ENCODE measurements at places on chromosomes 7 and 10.

DNA sequence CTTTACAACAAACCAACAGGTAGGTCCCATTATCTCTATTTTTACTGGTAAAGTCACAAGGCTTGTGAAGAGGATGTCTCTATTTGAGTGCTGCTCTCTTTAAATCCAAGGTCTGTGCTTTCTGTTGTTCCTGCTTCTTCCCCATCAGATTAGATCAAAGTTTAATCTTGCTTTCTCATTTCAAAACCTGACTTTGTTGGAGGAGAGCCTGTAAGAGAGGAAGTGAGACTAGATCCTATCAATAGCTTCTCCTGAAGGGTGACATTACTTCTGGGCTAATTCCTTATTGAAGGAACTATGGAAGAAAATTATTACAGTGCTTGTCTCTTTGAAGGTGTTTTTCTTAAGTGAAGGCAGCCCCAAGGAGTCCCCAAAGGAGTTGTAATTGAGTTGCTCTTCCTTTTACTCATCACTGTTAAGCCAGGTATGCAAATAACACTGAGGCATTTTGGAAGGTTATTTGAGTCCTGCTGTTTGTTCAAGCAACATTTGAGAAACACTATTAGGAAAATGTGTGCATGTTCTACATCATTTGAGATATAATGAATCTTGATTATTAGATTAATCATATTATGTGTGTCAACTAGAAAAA, 146.2 kb upstream of the MBL2 start:
- DNase-seq, result no peak

- DNase-seq, result no peak
Observed at GRCh38 chr7:151508991-151509390, 10.7 kb downstream of the RHEB start.

DNA sequence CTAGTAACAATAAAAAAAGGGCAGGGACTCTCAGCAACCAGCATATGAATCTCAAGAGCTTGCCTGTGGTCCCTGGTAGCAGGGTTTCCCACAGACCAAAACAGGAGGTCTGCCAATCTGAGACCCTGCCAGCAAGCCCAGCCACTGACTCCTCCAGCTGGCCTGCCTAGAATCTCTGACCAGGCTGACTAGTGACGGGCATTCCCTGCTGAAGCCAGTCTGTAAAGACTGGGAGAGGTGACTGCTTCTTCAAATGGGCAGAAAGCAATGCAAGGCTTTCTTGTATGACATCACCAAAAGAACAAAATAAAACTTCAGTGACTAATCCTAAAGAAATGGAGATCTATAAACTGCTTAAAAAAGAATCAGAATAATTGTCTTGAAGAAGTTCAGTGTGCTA, 249.4 kb downstream of the TCF7L2 start:
- DNase-seq, result no peak

DNA sequence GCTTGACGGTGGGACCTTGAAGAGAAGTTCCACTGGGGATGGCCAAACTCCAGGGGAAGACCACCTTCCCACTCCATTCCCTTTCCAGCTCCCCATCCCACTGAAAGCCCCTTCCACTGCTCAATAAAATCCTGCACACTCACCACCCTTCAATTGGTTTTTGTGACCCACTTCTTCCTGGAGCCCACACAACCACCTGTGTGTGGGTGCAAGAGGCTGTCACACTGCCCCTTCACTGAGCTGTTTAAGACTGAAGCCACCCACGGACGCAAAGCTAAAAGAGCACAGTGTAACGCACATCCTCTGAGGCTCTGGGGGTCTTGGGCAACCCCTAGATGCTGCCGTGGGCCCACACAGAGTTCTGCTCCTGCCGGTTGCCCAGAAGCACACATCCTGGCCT, 12.8 kb upstream of the PITRM1 start:
- DNase-seq, result no peak

DNA sequence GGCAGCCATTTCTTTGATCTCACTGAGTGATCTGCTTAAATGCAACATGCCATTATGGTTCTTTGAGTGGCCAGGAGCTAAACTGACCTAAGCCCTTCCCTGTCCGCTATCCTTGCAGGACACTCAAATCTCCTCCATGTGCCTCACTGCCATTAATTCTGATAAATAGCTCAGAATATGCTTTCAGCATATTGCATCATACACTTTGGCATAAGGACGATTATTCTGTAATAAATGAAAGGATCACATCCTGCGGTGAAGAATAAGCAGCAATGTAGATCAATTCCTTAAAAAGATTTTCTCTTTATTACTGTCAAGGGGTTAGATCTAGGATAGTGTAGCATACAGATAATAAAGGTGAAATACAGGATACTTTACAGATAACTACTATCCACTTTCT, 231.8 kb upstream of the CTBP2 start:
- no peak for DNase-seq

DNA sequence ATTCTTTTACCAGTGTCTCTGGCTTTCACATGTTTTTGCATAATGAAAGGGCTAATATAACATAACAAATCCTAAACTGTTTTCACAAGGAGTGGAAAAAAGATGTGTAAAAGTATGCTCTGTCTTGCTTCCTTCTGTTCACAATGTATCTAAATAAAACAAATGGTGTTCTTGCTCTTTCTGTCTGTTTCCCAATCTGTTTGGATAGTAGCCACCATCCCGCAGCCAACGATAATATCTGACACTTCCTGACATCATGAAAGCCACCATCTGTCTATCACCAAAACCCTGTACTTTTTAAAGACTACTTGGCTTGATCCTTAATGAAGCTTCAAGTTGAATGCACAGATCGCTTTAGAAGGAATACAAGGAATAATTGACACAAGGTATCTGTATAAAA, 246.2 kb downstream of the ETV1 start:
- DNase-seq, result no peak

DNA sequence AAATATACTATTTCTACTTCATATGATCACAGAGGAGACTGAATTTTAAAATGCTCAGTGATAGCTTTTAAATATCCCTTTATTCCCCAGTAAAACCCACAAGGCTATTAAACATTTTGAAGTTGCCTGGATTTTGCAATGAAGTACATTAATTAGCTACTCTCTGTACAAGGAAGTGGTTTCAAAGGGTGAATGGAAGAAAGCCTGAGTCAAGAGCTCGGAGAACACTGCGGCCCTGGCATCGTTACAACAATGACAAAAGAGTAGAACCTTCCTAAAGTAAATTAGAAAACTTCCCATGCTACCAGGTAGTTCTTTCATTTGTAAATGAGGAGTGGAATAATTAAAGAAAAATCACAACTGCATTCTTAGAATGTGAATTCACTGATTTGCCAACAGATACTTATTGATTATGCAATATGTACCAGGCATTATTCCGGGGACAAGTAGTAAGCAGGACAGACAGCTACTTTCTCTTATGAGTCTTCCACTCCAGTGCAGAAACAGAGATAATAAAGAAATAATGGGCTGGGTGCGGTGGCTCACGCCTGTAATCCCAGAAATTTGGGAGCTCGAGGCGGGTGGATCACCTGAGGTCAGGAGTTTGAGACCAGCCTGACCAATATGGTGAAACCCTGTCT, 63.0 kb downstream of the ZNF22 start:
- DNase-seq, result no peak

DNA sequence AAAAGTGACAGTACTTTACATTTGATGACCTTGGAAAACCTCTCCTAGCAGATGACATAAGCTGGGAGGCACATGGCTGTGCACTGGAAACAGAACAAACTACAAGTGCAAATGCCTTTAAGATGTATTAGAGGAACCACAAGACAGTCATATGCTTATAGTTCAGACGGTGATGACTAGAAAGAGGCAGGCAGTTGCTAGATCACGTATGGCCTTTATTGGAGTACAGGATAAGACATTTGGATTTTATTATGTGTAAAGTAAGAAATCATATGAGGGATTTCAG, 290.0 kb downstream of the SORCS1 start:
- no peak for DNase-seq

- no peak for DNase-seq
Observed at GRCh38 chr7:1059200-1060091, 15.1 kb downstream of the GPR146 start.

GRCh38 chr7:19413443-19413965, 268.3 kb upstream of the FERD3L start:
- no peak for DNase-seq

GRCh38 chr7:134690016-134690415, 43.4 kb downstream of the BPGM start:
- DNase-seq, result no peak

DNA sequence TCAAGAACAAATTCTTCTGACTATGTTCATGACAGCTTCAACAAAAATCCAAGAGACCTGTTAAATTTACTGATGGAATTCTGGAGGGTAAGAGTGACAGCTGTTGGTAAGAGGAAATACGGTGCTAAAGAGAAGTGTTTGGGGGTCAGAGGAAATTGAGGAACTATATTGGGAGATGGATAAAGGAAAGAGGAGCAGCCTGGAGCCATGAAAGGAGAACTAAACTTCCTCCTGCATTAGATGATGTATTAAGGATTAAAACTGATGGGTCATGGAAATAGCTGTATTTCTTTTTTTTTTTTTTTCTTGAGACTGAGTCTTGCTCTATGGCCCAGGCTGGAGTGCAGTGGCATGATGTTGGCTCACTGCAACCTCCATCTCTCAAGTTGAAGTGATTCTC, 95.3 kb downstream of the HERPUD2 start:
- no peak for DNase-seq

GRCh38 chr10:53127686-53128085, 355.1 kb upstream of the MBL2 start:
- no peak for DNase-seq

DNA sequence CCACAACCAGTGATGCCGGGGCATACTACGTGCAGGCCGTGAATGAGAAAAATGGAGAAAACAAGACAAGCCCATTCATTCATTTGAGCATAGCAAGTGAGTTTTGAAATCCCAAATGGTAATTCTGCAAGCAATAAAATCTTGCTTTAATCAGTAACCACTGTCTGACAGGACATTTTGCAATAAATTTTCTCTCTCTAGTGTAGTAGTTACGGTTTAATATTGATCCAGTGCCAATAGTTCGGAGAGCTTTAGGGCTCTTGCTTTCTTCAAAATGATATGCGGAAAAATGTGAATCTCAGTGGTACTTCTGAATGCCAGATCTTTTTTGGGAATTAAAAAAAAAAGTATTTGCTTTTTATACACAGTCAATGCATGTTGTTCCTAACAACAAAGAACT, 520.4 kb downstream of the SDK1 start:
- DNase-seq, result no peak

DNA sequence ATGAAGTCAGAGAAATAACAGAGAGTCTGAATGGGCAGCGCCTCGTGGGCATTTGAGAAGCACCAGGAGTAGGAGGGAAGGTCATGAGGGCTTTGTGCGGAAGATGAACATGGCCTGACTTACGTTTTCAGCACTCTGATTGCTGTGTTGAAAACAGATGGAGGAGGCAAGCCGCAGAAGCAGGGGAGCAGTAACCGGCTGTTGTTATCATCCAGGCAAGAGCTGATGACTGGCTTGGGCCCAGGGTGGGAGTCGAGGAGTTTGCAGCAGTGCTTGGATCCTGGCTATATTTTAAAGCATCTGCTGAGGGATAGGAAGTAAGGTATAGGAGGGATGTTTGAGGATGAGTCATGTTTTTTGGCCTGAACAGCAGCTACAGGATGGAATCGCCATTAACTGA, 12.7 kb upstream of the PDLIM1 start:
- DNase-seq, result no peak

DNA sequence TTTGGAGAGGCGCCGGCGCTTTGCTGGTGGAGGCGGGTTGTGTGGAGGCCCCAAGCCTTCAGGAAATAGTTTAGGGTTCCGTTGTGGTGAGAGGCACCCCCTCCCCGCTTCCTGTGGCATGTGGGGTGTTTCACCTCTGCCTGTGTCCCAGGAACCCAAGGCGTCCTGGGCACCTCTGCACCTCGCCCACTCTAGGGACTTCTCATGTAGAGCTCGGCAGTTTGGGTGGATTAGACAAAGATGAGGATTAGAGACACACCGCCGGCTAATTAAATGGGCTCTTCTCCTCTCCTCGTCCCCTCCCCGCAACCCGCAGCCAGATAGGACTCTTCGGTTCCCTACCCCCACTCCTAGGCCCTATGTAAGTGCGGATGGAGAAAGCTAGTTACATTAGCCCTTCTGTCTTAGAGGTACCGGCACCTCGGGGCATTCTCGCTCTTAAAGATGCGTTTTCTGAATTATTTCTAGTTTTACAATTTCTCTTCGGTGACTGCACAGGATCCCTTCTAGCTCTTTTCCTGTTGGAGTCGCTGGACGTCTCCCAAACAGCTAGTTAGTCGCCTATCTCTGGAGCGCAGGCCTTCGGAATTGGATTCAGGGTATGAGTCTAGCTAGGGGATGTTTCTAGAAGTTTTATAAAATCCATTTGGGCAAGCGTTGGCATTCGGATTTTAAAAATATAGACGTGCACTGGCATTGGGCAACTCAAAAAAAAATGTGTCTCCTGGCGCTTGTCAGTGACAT, 7.8 kb downstream of the PTF1A start:
- DNase-seq, result no peak

DNA sequence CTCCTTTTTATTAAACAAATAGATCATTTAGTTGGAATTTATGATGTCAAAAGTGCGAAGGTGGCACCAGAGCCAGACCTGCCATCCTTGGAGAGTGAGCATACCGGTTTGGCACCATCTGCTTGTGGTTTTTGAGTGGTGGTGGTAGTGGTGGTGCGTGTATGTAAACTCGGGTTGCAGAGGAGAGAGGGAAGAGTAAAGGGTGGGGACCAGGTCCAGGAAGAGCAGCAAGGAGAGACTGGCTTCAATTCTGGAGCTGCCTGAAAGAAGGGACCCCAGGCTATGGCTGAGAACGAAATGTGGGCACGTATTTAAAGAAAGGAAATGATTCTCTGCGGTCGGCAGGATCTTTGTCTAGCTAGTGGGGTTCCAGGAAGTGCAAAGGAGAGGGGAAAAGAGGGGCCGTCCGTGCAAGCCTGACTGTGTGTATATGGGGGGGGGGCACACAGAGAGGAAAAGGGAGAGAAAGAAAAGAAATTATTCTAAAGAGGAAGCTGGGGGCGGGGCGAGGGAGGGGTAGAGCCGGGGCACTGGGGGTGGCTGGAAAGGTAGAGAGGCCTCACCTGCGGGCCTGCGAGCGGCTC, 448 bp upstream of the GOLGA7B start:
- no peak for DNase-seq
